ENCODE measurements at places on chromosomes 7 and 10. TPM values are rescaled to one million over a fixed set of nuclear protein-coding genes. Genes with fewer than 3 reads are reported as not detected.

- DNase-seq = peak; percentile 50
Measured at GRCh38 chr7:148883266-148884048, 634 bp downstream of the EZH2 start.

DNA sequence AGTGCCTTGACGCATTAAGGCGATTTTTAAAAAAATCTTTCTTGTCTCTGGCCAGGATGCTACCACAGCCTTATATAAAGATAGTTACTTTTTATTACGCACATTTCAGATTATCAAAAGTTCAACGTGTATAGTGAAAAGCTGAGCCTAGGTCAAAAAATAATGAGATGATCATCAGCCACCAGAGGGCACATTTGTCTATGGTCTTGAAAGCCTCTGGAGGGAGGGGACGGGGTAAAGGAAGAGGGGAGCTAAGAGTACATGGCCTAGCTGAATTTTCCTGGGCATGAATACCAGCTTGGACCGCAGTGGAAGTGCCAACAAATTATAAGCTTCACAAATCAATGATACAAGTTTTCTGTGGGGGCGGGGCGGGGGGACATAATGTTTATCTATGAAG is 285.9 kb upstream of the SMIM30 start:
- no peak for DNase-seq

GRCh38 chr7:227926-228325 is 35.6 kb downstream of the FAM20C start:
- DNase-seq = no peak

Gene DMBT1
- total RNA-seq = 1.5 TPM
